Spinal cord (tissue), 10 donors: ENCODE measurements at places on chromosomes 6 and 20.

DNA sequence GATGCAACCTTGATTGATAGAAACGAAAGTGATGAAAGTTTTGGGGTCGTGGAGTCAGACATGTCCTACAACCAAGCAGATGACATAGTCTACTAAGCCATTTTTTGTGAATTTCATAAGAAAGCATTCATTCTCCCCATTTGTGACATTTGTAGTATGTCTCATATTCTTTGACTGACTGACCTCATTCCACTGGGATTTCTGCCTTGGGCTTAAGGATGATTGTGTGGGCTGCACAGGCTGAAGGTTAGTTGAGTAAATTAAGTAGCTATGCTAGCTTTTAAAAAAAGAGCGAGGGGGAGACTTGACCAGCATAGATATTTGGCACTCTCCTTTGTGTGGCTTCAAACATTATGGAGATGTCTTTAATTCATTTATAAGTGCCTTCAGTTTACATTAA is 28.9 kb downstream of the STMND1 start:
- DNase-seq: no peak

DNA sequence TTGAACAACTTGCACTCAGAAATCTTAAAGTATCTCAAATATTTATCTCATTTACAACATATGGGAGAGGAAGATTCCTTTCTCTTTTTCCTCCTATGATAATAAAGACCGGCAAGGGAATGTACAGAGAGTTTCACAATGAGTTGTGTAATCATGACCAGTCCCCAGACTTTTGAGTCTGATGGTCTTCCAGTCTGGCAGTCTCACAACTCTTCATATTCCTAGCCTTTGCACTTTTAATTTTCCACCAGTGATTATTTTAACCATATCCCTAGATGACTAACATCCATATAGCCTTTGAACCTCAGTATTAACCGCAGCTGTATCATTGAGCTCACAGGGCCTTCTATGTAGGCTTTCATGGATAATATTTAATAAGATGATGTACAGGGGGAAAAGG is 278.5 kb downstream of the KHDC1L start:
- DNase-seq: no peak

- DNase-seq: no peak
These were observed 121.9 kb downstream of the SIM1 start for GRCh38 chr6:100342830-100343229.

GRCh38 chr6:143337201-143337949 is 113.1 kb downstream of the ADAT2 start:
- DNase-seq: no peak

DNA sequence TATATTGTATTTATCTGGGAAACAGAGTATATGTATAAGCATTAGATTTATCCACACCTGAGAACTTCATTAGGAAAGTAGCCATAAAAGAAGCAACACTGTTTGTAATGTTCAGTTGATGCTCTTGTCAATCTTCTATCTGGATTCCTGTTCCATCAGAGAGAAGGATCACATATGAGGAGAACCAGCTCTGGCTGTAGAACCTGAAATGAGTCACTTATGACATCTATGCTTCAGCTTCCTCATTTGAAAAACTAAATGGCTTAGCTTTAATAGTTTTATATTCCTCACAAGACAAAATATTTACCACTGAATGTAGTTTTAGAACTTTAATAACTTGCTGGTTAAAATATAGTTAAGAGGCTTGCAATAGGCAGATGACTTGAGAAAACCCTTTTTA is 144.7 kb downstream of the TASP1 start:
- DNase-seq: no peak

DNA sequence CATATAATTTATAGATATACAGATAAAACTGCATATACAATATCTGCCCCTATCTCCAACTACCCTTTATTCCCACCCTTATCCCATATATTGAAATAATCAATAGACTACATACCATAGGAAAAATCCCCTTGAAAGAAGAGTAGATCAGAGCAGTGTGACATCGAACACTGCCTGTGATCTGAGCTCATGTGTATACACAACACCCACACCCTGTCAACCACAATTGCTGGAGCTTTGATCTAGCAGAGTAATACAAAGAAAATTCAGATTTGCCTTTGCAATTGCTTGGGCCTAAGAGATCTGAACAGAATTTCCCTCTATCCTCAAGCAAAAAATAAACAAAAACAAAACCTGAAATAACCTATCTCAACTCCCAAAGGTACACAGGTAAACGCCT is 119.3 kb downstream of the ASCC3 start:
- no peak for DNase-seq

GRCh38 chr6:47360388-47360787 is 50.7 kb upstream of the TNFRSF21 start:
- no peak for DNase-seq

GRCh38 chr6:137426007-137426689 is 68.0 kb downstream of the OLIG3 start:
- DNase-seq: no peak

DNA sequence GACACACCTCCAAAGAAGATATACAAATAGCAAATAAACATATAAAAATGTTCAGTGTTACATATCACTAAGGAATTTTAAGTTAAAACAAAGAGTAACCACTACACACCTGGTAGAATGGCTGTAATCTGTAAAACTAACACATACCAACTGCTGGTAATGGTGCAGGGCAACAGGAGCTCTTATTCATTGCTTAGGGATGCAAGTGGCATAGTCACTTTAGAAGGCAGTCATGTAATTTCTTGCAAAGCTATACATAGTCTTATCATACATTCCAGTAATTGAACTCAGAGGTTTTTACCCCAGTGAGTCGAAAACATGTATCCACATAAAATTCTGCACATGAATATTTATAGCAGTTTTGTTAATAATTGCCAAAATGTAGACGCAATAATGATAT is 906.8 kb upstream of the CITED2 start:
- DNase-seq: no peak

DNA sequence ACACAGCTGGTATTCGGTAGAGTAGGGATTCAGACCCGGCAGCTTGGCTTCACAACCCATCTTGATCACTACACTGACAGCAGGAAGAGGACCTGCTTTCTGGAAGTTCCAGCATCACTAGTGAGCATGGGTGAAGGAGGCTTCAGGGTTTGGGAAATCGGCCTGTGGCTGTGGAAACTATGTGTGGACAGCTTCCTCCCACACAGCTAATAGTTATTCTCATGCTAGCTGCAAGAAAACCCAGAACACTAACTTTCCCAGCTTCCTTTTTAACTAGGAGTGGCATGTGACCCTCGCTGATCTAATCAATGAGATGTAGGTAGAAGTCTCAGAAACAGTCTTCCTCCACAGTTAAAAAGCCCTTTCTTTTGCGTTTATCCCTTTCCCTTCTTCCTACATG is 36.3 kb upstream of the SIRPA start:
- no peak for DNase-seq

- no peak for DNase-seq
These were observed 38.0 kb downstream of the COL12A1 start for GRCh38 chr6:75167851-75168250.

GRCh38 chr20:5859608-5860007 is 90.7 kb downstream of the TRMT6 start:
- DNase-seq: no peak

DNA sequence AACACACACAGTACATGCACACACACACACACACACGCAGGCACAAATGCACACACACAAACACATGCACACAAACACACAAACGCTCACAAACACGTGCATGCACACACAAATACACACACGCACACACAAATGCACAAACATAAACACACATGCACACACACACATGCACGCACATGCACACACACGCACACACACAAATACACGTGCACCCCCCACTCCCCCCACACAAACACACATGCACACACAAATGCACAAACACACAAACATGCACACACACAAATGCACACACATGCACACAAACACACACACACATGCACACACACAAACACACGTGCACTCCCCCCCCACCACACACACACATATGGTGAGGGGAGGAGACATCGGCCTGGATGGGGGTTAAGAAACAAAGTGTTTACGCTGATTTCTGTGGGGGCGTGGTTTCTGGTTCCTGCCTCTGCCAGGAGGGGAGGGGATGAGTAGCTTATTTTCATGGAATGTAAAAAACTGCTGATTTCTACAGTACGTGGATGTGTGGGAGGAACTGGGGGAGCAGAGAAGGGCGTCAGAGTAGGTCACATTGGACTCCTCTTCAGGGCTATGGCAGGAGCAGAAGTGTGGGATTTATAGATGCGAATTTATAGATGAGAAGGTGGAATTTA is 607.2 kb downstream of the QKI start:
- peak; percentile 50 for DNase-seq

GRCh38 chr6:156169371-156169770 is 607.8 kb upstream of the ARID1B start:
- DNase-seq: no peak
